CD4-positive, alpha-beta memory T cell (primary cell): ENCODE measurements at places on chromosomes 2 and 18. TPM values are rescaled to one million over a fixed set of nuclear protein-coding genes. Genes with fewer than 3 reads are reported as not detected.
A peak's percentile ranks its signal among the peaks of the same experiment; 100 is the strongest.

GRCh38 chr18:48693625-48694262 is 154.9 kb downstream of the CTIF start:
- no peaks in the 10 kb centered on the region for H3K36me3 ChIP-seq
- no peaks in the 10 kb centered on the region for H3K27me3 ChIP-seq

DNA sequence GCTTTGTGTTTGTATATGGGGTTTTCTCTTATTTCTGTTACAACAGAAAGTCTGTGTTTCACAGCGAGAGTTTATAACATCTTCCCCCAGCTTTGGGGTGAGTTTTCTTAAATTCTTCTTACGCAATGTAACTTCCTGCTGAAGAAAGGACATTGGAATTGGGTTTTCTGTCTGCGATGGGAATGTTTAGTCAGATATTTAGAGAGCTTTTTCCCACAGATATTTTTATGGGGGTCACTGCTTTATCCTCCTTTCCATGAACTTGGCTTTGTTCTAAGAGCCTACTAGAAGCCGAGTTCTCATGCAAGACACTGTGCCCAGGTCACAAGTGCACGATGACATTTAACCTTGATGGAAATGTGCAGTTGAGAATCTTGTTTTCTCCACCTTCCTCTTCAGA is 22.1 kb downstream of the B3GNT2 start:
- H3K36me3 ChIP-seq: peaks cover 9% of the 10 kb centered on the region
- no peak overlapping the region for H3K27ac ChIP-seq
- no peak overlapping the region for H3K4me3 ChIP-seq
- no peak for DNase-seq
- no peaks in the 10 kb centered on the region for H3K27me3 ChIP-seq

DNA sequence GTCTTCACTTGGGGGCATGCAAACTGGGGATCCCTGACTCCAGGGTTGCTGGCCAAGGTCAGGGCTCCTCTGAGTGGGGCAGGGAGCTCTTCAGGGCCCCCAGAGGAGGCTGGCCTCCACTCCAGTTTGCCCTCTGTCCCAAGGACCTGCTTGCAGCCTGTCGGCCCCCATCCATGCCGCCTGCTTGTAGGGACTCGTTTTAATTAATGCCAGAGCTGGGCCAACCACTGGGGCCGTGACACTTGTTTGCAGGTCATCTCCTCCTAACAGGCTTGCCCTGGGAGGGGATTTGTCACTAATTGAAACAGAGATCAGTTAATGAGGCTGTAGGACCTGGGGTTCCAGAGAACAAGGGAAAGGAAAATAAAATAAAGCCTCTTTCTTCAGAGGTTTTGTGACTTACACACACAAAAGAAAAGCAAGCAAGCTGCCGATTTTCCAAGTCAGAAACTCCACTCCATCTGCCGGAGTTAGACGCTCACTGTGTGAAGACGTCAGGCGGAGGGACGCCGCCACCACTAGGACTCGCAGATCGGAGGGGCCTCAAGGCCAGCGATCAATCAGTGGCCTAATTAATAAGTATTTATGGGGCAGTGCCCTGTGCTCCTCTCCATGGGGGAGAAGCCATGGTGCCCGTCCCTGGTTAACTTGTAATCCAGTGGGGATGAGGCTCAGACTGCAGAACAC is 75.9 kb downstream of the SFXN5 start:
- no peaks in the 10 kb centered on the region for H3K4me1 ChIP-seq
- H3K4me3 ChIP-seq: no peak overlapping the region
- no peak overlapping the region for H3K27ac ChIP-seq
- no peak for DNase-seq

GRCh38 chr2:78779761-78780160 is 245.7 kb upstream of the REG3G start:
- H3K36me3 ChIP-seq: no peaks in the 10 kb centered on the region
- H3K4me3 ChIP-seq: no peak overlapping the region
- DNase-seq: no peak

- DNase-seq: no peak
- no peak overlapping the region for H3K27ac ChIP-seq
- H3K36me3 ChIP-seq: no peaks in the 10 kb centered on the region
- peaks cover 16% of the 10 kb centered on the region for H3K4me1 ChIP-seq
These were observed 1.3 kb upstream of the GPC1 start for GRCh38 chr2:240433973-240434727.

GRCh38 chr18:48172226-48173006 is 236.8 kb downstream of the ZBTB7C start:
- H3K27me3 ChIP-seq: no peaks in the 10 kb centered on the region
- no peaks in the 10 kb centered on the region for H3K4me1 ChIP-seq
- H3K4me3 ChIP-seq: no peak overlapping the region
- no peaks in the 10 kb centered on the region for H3K36me3 ChIP-seq

- H3K4me3 ChIP-seq: no peak overlapping the region
- DNase-seq: peak; percentile 74
These were observed 48.1 kb downstream of the TIMM21 start for GRCh38 chr18:74196220-74197119.

DNA sequence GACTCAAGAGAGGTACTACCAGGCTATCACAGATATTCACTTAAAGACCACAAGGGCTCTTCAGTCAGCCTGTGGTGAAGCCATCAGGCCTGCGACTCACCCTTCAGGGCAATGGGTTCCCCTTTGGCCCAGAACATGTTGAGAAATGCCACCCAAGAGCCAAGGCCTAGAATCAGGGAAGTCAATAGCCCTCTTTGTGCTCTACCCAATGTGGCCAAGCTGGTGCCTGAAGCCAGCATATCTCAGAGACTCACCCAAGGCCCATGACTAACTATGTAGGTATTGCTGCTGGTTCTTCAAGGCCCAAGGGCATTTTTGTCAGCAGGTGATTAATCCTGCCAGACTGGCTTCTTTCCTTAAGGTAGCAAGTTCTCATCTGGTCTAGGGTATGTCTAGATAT is 338.9 kb upstream of the SETBP1 start:
- no peak overlapping the region for H3K27ac ChIP-seq
- H3K27me3 ChIP-seq: no peaks in the 10 kb centered on the region
- H3K4me3 ChIP-seq: no peak overlapping the region
- DNase-seq: no peak
- H3K36me3 ChIP-seq: no peaks in the 10 kb centered on the region

DNA sequence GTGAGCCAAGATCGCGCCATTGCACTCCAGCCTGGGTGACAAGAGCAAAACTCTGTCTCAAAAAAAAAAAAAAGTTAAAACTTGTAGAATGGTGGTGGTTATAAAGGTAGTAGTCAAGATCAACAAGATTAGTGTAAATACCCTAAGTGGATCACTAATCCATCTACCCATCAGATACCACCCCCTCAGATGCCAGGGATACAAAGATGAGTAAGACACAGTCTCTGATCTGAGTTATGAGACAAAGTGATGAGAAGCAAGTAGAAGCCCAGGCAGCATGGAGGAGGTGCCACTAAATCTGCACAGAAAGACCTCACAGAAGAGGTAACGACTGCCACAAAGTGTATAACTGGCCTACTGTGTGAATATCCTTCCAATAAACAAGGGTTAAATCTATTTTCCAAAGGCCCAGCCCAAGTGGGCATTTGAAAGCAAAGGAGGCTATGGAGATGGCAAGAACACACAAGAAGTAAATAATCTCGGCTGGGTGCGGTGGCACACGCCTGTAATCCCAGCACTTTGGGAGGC is 20.2 kb downstream of the NFE2L2 start:
- no peaks in the 10 kb centered on the region for H3K36me3 ChIP-seq
- DNase-seq: no peak
- no peak overlapping the region for H3K4me3 ChIP-seq

DNA sequence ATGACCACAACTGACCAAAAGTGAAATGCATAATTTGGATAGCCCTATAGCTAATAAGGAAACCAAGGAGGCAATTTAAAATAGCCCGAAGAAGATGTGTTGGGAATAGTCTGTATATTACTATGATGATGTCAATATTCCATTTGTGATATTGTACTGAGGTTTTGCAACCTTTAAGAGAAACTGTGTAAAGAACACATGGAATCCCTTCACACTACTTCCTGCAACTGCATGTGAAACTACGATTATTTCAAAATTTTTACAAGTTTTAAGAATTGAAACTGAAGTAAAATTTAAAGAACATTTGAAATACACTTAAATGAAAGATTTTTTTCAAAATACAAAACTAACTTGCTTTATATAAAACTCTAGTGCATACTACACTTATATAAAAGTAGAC is 504.3 kb upstream of the ID2 start:
- no peak overlapping the region for H3K4me3 ChIP-seq
- no peak overlapping the region for H3K27ac ChIP-seq
- no peaks in the 10 kb centered on the region for H3K36me3 ChIP-seq
- no peak for DNase-seq
- no peaks in the 10 kb centered on the region for H3K4me1 ChIP-seq

Gene CHST10
- total RNA-seq: 1.7 TPM

Gene HOXD9
- not detected for total RNA-seq

Gene HOXD4
- total RNA-seq: not detected

Gene UGT1A3
- not detected for total RNA-seq

Gene CPLX4
- total RNA-seq: not detected
